HT-29 (cell line): ENCODE measurements at places on chromosomes 4 and X. TPM values are rescaled to one million over a fixed set of nuclear protein-coding genes. Genes with fewer than 3 reads are reported as not detected.

- no peak for DNase-seq
Observed at GRCh38 chr4:123976819-123977218, 580.2 kb downstream of the SPRY1 start.

- no peak for DNase-seq
Observed at GRCh38 chr4:54363037-54363436, 133.9 kb downstream of the PDGFRA start.

GRCh38 chr4:1458581-1458980, 52.3 kb upstream of the NKX1-1 start:
- DNase-seq = no peak

- peak; percentile 27 for DNase-seq
Observed at GRCh38 chrX:106933538-106933961, 13.3 kb downstream of the CLDN2 start.

DNA sequence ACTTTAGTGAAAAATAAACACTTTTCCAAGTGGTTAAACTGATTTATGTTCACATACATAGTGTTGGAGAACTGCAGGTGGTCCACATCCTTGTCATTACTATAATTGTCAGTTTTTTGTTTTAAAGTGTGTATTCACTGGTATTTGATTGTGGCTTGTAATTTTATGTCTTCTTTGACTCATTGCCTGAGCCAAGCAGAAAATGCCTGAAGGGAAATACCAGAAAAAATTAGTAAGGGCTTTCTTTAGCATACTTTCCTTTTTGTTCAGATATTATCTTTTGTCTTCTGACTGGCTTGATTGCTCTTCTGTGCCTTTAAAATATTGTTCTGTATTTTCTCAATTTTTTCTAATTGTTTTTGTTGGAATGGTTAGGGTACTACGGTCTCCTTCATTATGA, 981.3 kb downstream of the C4orf33 start:
- no peak for DNase-seq

DNA sequence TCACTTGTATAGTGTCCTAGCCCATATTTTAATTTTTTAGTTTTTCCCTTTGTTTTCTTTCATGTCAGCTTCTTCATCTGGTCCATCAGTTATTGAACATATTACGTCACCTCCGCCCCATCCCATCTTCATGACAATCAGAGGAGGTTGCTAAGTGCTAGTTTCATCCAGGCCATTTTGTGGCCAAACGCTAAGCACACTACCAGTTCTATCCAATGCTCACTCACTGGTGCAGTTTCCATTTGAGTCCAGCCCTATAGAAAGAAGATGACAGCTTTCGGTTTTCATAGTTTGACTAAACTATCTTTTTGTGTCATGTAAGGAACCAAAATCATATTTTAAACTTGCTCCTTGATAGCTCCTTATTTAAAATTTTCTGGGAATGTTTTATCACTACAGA, 304.2 kb downstream of the TENM3 start:
- no peak for DNase-seq

GRCh38 chr4:179398414-179398813, 1956.2 kb upstream of the AGA start:
- DNase-seq = no peak

GRCh38 chrX:38989076-38989475, 187.8 kb downstream of the MID1IP1 start:
- DNase-seq = no peak

DNA sequence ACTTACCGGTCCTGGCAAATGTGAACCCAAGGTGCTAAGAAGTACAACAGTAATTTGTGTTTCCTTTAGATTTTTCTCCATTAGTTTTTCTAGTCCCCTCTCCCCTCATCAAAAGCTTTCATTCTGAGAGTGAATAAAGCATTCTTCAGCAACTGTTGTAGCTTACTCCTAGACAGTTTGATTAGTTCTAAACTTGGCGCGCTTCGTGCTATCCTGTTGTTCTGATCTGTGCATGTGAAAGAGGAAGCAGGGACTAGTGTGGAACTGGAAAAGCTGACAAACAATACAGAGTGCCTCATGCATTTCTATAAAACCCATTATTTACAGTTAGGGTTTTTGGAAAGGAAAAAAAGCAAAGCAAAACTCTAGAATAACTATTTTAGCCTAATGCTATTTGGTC, 556.9 kb upstream of the SLIT2 start:
- no peak for DNase-seq

DNA sequence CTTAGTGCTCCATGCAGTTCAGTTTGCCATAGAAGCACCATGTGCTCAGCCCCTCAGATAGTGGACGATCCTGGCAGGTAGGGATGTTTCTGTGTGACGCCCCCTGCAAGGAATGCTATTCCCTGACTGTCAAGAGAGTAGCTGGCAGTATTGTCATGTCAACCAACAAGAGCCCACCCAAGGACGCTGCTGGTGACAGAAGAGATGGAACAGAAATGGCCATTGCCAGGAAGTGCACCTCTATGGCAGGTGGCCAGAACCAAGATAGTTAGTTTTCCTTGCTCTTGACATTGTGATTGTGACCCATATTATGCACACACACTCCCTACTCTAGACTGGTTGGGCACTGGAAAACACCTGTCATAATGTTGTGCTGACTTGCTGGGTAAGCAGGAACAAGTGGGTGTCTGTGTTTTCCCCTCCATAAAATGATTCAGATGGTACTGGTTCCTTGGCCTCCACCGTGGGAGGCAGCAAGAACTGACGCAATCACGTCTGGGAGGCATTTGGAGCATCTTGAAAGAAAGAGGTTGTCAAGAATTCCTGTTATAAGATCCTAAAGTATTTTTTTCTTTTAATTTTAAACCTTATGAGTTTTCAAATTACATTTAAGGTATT, 507.9 kb downstream of the MID1IP1 start:
- DNase-seq = no peak

GRCh38 chr4:159497936-159498335, 395.1 kb downstream of the RAPGEF2 start:
- no peak for DNase-seq

BGN gene
- total RNA-seq = 14.0 and 23.2 TPM in 2 replicates

AMBN gene
- not detected in 2 replicates for total RNA-seq

DCLK2 gene
- not detected in 2 replicates for total RNA-seq

PCDH10 gene
- total RNA-seq = not detected in 2 replicates
